ENCODE measurements at places on chromosomes 6 and 20. TPM values are rescaled to one million over a fixed set of nuclear protein-coding genes. Genes with fewer than 3 reads are reported as not detected.

The FRMD1 gene
- polyA plus RNA-seq: not detected

The TCFL5 gene
- polyA plus RNA-seq: 10.5 TPM

GRCh38 chr6:76490456-76490855 lies 418.0 kb upstream of the IMPG1 start:
- no peaks in the 10 kb centered on the region for H3K36me3 ChIP-seq
- DNase-seq: no peak
- H3K4me1 ChIP-seq: no peaks in the 10 kb centered on the region
- H3K4me3 ChIP-seq: no peak overlapping the region
- H3K27me3 ChIP-seq: no peaks in the 10 kb centered on the region

The ERMARD gene
- polyA plus RNA-seq: 32.7 TPM

DNA sequence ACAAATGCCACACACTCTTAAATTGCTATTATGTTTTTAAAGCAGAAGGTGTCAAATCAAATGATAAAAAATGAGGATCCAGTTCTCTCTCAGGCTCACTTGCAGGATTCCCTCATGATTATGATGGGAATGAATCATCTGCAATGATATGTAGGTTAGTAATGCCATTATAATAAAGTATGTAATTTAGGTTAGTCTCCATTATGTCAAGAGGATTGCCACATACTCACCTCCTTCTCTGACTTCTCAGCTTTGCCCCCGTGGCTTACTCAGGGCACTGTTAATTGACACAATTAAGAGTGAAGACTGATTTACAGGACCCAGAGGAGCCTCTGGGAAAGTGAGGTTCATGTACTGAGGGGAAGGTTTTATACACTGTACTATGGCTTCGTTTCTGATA lies 591.7 kb upstream of the NRSN1 start:
- no peak for DNase-seq
- no peak overlapping the region for H3K4me3 ChIP-seq
- H3K4me1 ChIP-seq: no peaks in the 10 kb centered on the region
- H3K36me3 ChIP-seq: no peaks in the 10 kb centered on the region
- no peaks in the 10 kb centered on the region for H3K27me3 ChIP-seq

DNA sequence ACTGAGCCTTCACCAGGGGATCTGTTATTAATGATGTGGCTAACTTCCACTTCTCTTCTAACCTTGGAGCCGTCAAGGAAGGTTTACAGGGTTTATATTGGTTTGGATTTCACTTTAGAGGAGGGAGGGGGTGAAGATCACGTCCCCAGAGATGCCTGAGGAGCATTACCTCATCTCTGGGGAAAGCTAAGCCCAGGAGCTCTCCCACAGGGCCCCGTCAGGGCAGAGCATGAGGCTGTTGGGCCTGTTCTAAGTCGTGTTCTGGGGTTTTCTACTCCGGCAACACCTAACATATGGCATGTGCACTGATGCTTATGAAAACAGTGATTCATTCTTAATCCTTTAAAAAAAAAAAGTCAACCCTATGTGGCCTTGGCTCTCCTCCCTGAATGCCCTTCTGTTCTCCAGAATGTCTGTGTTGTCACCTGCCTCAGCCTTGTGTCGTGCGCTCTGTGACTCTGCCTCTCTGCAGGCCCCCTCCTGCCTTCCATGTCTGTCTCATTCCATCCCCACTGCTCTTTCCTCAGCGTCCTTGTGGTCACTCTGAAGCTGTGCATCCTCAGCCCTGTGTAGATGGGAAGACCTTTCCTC lies 97.4 kb upstream of the JARID2 start:
- peaks cover 3% of the 10 kb centered on the region for H3K4me1 ChIP-seq
- H3K4me3 ChIP-seq: no peak overlapping the region

DNA sequence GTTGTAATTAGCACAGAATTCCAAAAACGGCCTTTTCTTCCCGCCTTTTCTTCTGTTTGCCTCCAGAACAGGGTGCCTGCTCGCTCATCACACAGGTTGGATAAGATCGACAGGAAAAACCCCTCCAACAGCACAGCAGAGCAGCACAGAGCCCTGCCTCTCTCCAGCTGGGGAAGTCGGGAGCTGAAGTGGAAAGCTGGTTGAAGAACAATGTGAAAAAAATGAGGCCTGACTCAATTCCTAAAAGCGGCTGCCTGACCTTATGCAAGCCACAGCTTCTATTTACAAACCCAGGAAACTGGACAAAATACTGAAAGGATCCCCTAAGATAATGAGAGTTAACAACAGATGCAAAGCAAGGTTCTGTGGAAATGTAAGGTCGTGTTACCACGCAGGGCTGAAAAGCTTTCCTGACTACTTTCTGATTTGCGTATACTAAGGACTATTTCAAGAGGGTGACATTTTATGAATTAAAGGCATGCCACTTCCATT lies 116.9 kb downstream of the TTLL2 start:
- H3K27ac ChIP-seq: no peak overlapping the region
- no peak overlapping the region for H3K4me3 ChIP-seq
- no peaks in the 10 kb centered on the region for H3K36me3 ChIP-seq
- DNase-seq: no peak
- peaks cover 47% of the 10 kb centered on the region for H3K27me3 ChIP-seq
- H3K4me1 ChIP-seq: no peaks in the 10 kb centered on the region

DNA sequence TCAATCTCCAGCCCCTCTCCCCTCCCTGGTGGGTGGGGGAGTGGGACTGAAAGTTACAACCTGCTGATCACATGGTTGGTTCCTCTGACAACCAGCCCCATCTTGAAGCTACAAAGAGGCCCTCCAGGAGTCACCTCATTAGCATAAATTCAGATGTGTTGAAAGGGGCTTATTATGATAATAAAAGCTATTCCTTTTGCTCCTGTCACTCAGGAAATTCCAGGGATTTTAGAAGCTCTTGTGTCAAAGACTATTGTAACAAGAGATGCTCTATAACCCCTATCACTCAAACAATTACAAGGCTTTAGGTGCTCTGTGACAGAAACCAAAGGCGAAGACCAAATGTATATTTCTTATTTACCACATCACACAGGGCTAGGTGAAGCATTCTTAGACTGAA lies 30.1 kb upstream of the MBOAT1 start:
- H3K4me1 ChIP-seq: peaks cover 12% of the 10 kb centered on the region
- H3K36me3 ChIP-seq: no peaks in the 10 kb centered on the region
- H3K27me3 ChIP-seq: no peaks in the 10 kb centered on the region
- H3K27ac ChIP-seq: no peak overlapping the region

GRCh38 chr20:23106271-23106851 lies 20.2 kb upstream of the CD93 start:
- DNase-seq: peak; percentile 32
- peaks cover 2% of the 10 kb centered on the region for H3K4me1 ChIP-seq
- H3K4me3 ChIP-seq: no peak overlapping the region
- H3K27me3 ChIP-seq: no peaks in the 10 kb centered on the region

The NRSN2 gene
- polyA plus RNA-seq: 24.8 TPM

GRCh38 chr6:43973357-43973756 lies 153.9 kb downstream of the MRPL14 start:
- DNase-seq: no peak
- no peak overlapping the region for H3K27ac ChIP-seq
- H3K27me3 ChIP-seq: no peaks in the 10 kb centered on the region
- peaks cover 69% of the 10 kb centered on the region for H3K4me1 ChIP-seq
- H3K36me3 ChIP-seq: no peaks in the 10 kb centered on the region

The DLL1 gene
- not detected for polyA plus RNA-seq

DNA sequence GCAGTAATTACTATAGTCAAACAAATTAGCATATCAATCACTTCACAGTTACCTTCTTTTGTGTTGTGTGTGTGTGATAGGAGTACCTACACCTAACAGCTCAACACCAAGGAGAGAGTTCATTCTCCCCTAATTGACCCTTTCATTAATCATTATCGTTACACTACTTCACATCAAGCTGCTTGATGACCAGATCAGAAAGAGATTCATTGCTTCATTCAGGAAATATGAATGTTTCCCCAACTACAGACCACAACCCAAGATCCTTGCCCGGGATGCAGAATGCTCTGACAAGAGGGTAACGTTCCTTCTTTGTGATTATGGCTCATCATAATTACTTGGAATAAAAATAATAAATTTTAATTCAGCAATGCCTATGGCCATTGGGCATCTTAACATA lies 132.7 kb downstream of the PKHD1 start:
- DNase-seq: no peak
- no peaks in the 10 kb centered on the region for H3K4me1 ChIP-seq
- H3K36me3 ChIP-seq: no peaks in the 10 kb centered on the region
- no peak overlapping the region for H3K4me3 ChIP-seq
- no peak overlapping the region for H3K27ac ChIP-seq

DNA sequence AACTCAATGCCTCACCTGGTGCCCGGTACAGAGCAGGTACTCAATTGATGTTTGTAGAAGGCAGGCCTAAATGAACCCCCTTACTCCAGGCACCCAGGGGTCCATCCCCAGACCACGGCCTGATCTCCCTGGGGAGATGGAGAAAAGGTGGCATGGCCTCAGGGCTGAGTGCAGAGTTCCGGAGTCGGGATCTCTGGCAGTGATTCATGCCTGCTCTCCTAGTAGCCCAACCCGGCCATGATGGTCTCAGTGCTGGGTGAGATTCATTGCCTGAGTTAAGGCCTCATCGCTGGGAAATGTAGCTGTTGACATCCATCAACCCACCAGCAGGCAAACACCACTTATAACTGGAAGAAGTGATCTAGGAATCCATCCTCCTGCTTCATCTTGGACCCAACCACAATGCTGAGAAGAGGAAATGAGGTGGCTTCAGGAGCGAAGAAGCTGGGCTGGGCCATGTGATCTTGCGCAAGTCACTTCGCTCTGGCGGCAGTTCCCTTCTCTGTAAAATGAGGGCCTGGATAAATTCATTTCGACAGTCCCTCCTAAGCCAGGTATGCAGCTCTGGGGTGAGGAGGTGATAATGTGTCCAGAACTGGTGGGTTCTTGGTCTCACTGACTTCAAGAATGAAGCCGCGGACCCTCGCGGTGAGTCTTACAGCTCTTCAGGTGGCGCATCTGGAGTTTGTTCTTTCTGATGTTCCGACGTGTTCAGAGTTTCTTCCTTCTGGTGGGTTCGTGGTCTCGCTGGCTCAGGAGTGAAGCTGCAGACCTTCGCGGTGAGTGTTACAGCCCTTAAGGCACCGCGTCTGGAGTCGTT lies 24.7 kb downstream of the ETV7 start:
- no peak overlapping the region for H3K4me3 ChIP-seq
- peaks cover 4% of the 10 kb centered on the region for H3K27me3 ChIP-seq
- H3K27ac ChIP-seq: no peak overlapping the region
- peaks cover 20% of the 10 kb centered on the region for H3K4me1 ChIP-seq
- H3K36me3 ChIP-seq: no peaks in the 10 kb centered on the region

DNA sequence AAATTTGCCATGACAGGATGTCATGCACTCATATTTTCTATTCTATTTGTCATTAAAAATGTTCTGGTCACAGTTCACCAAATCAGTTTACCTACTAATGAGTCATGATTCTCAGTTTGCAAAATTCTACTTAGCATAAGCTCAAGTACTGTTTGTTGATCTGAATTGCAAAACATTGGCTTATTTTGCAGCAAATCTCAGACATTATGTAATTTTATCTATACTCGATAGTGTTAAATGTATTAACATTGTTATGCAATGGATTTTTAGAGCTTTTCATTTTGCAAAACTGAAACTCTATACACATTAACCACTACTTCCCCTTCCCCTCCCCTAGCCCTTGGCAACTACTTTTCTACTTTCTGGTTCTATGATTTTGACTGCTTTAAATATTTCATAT lies 213.8 kb upstream of the ZFP64 start:
- H3K4me1 ChIP-seq: peaks cover 3% of the 10 kb centered on the region
- H3K27me3 ChIP-seq: no peaks in the 10 kb centered on the region
- H3K36me3 ChIP-seq: no peaks in the 10 kb centered on the region
- DNase-seq: no peak

The KIFC1 gene
- 84.1 TPM for polyA plus RNA-seq
